ENCODE measurements at places on chromosomes 5 and 9.

- no peak for DNase-seq
Observed at GRCh38 chr5:111271885-111272284, 47.7 kb downstream of the CAMK4 start.

DNA sequence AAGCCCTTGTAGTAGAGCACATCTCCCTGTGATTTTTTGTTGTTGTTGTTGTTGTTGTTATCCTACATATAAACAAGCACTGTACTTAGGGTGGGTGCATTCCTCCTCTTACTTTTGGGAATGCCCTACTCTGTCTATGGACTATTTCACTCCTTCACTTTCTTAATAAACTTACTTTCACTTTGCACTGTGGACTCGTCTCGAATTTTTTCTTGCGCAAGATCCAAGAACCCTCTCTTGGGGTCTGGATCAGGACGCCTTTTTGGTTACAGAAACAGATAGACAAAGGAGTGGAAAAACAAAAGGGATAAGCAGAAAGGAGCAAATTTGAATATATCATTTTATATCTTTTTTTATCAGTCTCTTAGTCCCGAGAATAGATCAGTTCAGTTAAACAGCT, 14.4 kb upstream of the PAIP1 start:
- DNase-seq = no peak

GRCh38 chr5:54719384-54720283, 202.1 kb downstream of the SNX18 start:
- no peak for DNase-seq

GRCh38 chr9:117315236-117315635, 99.6 kb downstream of the ASTN2 start:
- DNase-seq = no peak

- peak; percentile 60 for DNase-seq
Observed at GRCh38 chr5:180784497-180785097, 18.0 kb downstream of the MGAT1 start.

- DNase-seq = no peak
Observed at GRCh38 chr5:39203275-39203922, 16.0 kb downstream of the FYB1 start.

DNA sequence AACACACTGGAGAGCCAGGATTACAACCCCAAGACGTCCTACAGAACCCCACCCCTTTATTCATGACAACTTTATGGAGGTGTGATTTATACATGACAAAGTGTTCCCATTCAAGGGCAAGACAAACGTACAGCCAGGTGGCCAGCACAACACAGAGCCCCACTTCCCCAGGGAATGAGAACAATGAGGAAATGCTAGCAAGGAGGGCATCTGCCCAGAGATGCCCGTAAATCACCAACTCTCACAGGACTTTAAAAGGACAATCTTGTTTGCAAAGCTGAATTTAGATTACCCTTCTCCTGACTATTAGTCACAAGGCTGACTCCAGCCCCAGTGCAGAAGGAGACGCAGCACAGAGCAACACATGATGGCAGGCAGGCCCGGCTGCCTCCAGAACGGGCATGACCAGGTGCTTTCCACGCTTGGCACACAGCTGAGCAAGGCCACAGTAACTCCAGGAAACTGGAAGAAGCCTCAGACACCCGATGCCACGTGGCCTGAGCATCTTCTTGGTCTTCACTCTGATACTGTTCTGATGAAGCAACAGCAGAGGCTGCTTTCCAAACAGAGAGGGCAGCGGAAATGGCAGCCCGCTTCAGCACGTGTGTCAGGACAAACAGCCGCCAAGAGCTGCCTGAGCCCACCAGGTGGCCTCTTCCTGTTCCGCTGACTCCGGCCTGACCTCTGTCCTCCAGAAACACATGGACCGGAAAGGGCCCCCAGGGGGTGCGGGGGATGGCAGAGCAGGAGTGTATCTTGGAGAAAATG, 51.4 kb downstream of the ROR2 start:
- no peak for DNase-seq

- no peak for DNase-seq
Observed at GRCh38 chr9:134055981-134056461, 11.8 kb downstream of the BRD3 start.

GRCh38 chr9:91516081-91516480, 92.4 kb upstream of the NFIL3 start:
- DNase-seq = no peak

GRCh38 chr9:28503573-28503972, 930.3 kb upstream of the C9orf72 start:
- no peak for DNase-seq

GRCh38 chr9:133655701-133656100, 19.5 kb downstream of the DBH start:
- DNase-seq = no peak

- no peak for DNase-seq
Observed at GRCh38 chr5:172065431-172066065, 59.1 kb upstream of the FBXW11 start.

DNA sequence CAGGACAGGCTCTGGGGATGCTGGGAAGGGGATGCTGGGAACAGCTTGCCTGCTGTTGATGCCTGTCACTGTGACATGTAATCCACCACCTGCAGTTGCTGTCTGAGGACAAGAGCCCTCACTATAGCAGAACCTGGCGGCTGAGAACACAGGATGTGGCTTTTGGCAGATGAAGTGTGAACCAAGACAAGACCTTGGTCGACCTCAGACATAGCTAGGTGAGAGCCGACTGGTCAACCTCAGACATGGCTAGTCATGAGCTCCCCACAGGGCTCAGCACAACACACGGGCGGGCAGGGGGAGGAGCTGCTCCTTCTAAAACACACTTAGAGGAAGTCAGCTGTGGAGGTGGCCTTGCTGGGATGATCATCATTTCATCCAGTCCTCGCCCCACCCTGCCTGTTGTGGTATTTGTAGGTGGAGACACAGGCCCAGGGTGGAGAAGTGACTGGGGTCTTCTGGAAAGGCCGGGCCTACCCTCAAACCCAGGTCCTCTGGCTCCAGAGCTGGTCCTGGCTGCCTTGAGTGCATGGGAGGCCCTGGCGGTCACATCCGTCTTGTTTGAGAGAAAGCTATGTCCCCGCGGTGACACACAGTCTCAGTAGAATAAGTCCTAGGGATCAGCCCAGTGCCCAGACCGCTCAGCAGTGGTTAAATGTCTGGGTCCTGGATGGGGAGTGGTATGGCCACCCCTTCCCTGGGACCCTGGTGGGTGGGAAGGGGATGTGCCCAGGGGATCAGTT, 6.1 kb downstream of the SUSD3 start:
- peak; percentile 53 for DNase-seq

- DNase-seq = no peak
Observed at GRCh38 chr5:148828511-148829247, 2.3 kb downstream of the ADRB2 start.

DNA sequence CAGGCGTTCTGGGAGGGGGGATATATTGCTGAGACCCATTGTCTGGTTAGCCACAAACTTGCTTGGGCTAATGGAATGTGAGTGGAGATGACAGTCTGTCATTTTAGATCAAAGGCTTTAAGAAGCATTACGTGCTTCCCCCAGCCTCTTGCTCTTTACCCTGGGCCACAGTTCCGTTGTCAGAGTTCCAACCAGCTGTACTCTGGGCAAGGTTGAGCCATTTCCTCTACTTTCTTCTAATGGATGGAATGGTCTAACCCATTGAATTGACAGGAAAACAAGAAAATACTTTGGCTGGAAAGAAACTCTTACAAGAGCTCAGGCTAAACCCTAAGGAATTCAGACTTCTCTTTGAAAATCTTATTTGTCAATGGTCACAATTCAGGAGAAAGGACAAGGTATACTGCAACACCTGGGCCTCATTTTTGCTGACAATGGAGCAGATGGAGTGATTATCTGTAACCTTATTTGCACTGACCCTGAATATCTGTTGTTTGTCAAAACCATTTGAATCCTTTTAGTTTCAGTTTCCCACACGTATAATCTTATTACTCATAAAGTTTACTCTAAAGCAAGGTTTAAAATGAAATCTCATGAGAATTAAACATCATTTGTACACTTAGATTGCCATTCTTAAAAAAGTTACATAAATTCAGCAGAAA, 231.4 kb downstream of the PDE4D start:
- DNase-seq = no peak

DNA sequence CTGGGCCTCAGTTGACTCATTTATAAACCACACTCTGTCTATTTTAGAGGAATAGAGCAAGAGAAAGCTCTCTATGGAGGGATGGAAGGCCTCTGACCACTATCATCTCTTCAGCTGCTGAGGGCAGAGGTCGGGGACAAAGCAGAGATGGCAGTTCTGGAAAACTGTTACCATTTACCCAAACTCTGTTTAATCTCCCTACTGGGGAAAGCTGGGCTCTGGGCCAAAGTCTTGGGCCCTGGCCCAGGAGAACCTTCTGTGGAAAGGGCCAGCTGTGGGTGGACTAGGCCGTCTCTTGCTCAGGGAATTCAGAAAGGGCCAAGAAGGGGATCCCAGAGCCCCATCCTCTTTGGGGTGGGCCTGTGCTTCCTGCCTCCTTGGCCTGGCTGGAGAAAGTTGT, 100.0 kb downstream of the PSD2 start:
- no peak for DNase-seq

All from stimulated activated CD4-positive, alpha-beta T cell treated with anti-CD3 and anti-CD28 coated beads, Interleukin-1b, Interleukin-23, amount 100 ng/mL, for 4 hours (primary cell).